ENCODE measurements at places on chromosomes 16 and 17.

DNA sequence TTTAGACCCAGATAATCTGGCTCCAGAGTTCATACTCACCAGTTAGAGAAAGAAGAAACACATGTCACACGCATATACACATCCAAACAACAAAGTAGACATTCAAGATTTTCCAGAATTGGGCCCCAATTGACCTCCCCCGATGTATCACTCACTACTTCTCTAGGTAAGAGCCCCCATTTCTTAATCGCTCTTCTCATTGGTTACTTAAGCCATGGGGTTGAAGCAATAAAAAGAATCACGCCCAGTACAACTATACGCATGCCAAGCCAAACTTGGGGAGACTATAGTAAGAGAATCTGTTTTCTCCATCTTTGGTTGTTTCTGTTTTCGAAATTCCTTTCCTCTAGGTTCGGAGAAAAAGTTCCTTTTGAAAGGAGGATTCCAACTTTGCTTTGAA, 565 bp downstream of the DDX52 start:
- DNase-seq = no peak

- peak; percentile 7 for DNase-seq
Observed at GRCh38 chr16:11258553-11259492, 2.8 kb upstream of the SOCS1 start.

DNA sequence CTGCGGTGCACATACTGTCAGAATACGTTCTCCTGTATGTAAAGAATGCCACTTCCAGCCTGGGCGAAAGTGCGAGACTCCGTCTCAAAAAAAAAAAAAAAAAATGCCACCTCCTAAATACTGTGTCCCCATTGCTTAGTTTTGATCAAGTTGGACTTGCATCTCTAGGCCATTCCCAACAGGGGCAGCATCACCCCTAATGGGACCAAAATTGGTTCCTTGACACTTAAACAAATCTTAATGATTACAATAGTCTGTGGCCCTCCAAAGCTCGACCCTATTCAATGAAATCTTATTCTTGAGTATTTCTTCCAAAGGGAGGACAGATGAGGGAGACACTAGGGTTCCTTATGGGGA, 154.7 kb upstream of the PLCG2 start:
- no peak for DNase-seq

- DNase-seq = peak; percentile 42
Observed at GRCh38 chr16:67936880-67937605, 393 bp upstream of the PSMB10 start.

DNA sequence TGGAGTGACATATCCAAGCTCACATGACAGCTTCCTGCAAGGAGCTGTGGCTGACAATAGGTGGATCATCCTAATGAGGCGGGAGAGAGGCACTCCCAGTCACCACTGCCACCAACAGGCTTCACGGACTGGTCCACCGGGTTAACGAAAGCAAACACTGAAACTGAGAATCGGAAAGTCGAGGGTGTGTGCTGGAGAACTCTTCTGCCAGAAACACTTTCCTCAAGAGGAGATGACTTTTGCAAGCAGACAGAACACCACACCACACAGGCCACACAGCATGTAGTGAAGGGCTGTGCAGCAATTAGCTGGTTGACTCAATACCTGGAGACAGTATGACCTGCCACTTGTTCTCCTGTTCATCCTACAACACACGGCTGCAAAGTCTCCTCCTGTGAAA, 53.0 kb upstream of the DNAJA2 start:
- no peak for DNase-seq

DNA sequence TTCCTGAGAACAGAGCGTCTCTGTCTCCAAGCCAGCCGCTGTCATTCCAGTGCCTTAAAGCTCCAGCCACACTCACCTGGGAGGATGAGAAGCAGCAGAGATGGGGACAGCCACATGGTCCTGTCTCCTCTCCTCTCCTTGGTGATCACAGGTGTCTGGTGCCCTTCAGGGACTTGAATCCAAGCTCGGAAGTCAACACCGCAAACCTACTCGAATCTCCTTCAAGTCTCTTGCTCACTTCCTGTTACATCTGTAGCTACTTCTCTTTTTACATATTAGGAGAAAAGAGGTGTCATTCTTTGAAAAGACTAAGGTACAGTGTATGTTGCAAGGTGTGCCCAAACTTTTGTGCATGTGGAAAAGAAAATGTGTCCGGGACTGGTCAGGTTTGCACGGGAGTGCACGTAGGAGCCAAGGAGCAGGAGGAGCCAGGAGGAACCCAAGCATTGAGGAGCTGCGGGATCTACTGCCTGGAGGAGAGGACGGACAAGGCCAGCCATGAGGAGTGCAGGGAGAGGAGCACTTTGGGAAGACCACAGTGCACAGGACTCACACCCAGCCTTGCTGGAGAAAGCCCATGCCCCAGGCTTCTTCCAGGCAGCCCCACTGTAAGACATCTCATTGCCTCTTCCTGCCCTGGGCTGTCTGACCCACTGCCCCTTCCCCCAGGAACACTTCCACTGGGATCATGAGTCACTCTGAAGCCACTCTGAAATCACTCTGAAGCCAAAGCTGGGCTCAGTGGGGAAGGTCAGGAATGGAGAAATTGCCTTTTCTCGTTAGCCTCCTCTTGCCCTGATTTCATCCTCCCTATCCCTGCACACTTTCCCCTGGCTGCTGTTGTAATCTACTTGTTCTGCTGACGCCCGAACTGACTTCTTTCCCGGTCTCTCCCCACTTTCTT, at the start of gene CD300LD:
Gene CD300LD, minus strand, starts transcription at position 197 of the 904 bp plus-strand sequence. Its CDS starts 81 bp downstream, at position 116.
- no peak for DNase-seq

GRCh38 chr17:29076722-29077121, 33.8 kb downstream of the PIPOX start:
- DNase-seq = no peak

- no peak for DNase-seq
Observed at GRCh38 chr16:84511831-84512230, 7.4 kb upstream of the MEAK7 start.

DNA sequence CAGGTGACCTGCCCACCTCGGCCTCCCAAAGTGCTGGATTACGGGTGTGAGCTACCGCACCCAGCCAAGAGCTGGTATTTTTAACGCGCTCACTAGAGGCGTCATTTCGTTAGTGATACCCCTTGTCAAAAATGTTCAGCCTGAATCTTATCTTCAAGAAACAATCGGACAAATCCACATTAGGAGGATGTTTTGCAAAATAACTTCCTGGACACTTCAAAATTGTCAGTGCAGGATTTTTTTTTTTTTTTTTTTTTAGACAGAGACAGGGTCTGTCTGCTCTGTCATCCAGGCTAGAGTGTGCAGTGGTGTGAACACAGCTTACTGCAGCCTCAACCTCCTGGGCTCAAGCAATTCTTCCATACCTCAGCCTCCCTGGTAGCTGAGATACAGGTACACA, 63.0 kb downstream of the RMI2 start:
- DNase-seq = no peak

GRCh38 chr17:49980703-49981197, 11.8 kb downstream of the DLX4 start:
- no peak for DNase-seq

- DNase-seq = no peak
Observed at GRCh38 chr17:74785981-74786360, 9.8 kb upstream of the NAT9 start.

DNA sequence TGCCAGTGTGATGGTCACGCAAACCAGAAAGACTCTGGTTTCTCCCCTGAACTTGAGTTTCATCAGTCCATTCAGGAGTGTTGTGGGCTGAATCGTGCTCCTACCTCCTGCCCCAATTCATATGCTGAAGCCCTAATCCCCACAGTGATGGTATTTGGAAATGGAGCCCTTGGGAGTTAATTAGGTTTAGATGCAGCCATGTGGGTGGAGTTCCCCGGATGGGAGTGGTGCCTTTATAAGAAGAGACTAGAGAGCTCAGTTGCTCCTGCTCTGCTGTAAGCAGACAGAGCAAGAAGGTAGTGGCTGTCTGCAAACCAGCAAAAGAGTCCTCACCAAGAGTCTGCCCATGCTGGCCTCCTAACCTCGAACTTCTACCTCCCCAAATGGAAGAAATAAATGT, 160.3 kb upstream of the DYNLRB2 start:
- DNase-seq = no peak

- no peak for DNase-seq
Observed at GRCh38 chr17:9928601-9929333, 23.7 kb upstream of the RCVRN start.

DNA sequence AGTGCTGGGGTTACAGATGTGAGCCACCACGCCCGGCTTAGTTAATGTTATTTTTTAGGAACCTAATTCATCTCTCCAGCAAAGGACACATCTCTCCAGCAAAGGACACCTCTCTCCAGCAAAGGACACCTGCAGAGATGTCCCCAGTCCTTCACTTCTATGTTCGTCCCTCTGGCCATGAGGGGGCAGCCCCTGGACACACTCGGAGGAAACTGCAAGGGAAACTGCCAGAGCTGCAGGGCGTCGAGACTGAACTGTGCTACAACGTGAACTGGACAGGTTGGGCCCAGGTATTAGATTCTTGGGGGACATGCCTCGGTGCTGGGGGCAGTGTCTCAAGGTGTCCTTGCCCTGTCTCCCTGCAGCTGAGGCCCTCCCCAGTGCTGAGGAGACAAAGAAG, 4.7 kb downstream of the PFAS start:
- no peak for DNase-seq

- no peak for DNase-seq
Observed at GRCh38 chr16:23863511-23864422, 28.0 kb downstream of the PRKCB start.

GRCh38 chr17:41009301-41009760, 403 bp upstream of the KRTAP3-1 start:
- DNase-seq = no peak

GRCh38 chr16:81286190-81286589, 28.6 kb upstream of the GAN start:
- no peak for DNase-seq

GRCh38 chr16:89733792-89734191, 12.5 kb downstream of the ZNF276 start:
- DNase-seq = no peak

GRCh38 chr17:2155573-2155972, 100.7 kb downstream of the HIC1 start:
- DNase-seq = no peak

- DNase-seq = no peak
Observed at GRCh38 chr17:69734656-69735055, 320.2 kb downstream of the MAP2K6 start.

GRCh38 chr17:76519048-76519966, 18.1 kb upstream of the RHBDF2 start:
- DNase-seq = no peak

DNA sequence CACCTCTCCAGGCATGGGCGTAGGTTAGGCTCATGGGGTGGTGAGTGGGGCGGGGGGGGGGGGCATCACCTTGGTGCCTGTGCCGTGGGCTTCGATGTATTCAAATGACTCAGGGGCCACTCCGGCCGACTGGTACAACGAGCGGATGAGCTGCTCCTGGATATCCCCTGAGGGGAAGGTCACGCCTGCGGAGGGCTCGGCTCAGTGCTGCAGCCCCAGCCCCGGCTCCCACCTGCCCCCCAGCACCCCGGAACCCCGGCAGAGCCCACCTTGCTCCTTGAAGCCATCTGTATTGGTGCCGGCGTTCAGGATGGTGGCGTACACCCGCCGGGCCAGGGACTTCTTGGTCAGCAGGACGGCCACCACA, 5.4 kb downstream of the FASN start:
- no peak for DNase-seq

- DNase-seq = no peak
Observed at GRCh38 chr16:60001523-60001922, 1267.4 kb upstream of the GOT2 start.

DNA sequence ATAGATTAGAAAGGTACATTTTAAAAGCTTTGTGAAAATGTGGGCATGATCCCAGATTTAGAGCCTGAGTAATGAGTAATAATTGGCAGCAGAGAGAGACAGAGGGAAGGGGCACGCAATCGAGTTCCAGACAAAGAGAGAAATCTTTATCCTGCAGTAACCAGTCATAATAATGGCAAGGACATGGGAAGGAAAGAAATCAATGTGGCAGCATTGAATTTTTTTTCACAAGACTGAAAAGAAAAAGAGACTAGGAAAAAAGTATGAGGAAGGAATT, 790.8 kb upstream of the SOX9 start:
- no peak for DNase-seq

- DNase-seq = no peak
Observed at GRCh38 chr17:37065486-37066321, 117.0 kb downstream of the AATF start.

DNA sequence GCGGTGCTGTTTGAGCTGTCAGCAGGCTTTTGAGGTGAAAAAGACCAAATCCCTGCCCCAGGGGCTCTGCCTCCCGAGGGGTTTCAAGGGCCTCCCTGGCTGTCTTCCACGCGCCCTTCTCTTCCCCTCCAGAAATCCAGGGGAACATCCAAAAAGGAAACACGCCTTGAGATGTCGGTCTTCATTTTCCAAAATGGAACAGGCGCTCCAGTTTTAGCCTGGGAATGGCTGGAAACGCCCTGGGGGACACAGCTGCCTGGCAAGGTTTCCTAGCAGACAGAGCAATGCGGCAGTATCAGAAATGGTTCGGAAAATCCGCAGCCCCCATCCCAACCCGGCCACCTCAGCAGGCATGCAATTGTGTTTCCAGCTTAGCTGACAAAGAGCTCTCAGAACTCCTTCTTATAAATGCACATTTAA, 16.6 kb upstream of the LITAF start:
- no peak for DNase-seq

GRCh38 chr16:69033151-69033949, 72.1 kb upstream of the HAS3 start:
- no peak for DNase-seq

DNA sequence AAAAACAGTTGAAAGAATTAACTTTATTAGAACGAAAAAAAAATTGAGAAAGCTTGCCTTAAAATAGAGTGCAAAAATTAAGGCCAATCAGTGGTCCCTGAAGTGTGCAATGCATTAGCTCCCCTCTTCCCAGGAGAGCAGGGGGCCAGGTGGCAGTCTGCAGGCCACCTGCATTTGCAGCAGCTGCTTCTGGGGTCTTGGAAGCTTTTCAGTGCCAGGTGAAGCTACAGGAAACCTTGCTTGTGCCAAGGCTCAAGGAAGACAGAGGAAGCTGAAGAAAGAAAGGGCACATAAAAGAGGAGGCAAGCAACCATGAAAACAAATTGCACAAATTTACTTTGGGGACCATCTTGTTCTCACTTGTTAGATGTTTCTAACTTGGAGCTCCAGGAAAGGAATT, 50.5 kb upstream of the MTMR4 start:
- DNase-seq = no peak

DNA sequence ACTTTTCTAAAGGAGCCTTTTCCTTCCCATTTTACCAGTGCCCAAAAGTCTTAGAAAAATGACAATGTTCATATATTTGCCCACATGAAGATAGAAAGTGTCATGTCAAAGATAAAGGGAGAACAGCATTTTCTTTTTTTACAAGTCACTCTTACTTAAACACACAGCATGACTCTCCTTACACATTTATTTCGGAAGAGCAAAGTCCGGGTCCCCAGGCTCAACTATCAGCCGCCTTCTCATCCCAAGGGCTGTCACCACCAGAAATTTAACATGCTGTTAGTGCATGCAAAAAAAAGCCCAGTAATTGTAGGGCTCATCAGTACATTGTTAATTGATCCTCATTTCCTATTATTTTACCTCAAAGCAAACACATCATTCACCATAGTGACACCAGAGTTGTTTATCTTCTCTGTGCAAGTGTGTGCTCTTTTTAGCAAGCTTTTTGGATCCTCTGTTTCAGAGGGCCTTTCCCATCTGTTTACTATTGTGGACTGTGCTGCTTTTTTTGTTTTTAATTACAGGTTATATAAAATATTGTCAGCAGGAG, 560.3 kb downstream of the WWOX start:
- no peak for DNase-seq

- DNase-seq = no peak
Observed at GRCh38 chr16:72902206-72902605, 145.7 kb downstream of the ZFHX3 start.

GRCh38 chr16:54954220-54954619, 23.6 kb downstream of the IRX5 start:
- DNase-seq = no peak

GRCh38 chr16:16075488-16076422, 126.3 kb downstream of the ABCC1 start:
- DNase-seq = no peak

All from occipital lobe (tissue), 3 donors.